ENCODE measurements at places on chromosomes 12 and 14.

DNA sequence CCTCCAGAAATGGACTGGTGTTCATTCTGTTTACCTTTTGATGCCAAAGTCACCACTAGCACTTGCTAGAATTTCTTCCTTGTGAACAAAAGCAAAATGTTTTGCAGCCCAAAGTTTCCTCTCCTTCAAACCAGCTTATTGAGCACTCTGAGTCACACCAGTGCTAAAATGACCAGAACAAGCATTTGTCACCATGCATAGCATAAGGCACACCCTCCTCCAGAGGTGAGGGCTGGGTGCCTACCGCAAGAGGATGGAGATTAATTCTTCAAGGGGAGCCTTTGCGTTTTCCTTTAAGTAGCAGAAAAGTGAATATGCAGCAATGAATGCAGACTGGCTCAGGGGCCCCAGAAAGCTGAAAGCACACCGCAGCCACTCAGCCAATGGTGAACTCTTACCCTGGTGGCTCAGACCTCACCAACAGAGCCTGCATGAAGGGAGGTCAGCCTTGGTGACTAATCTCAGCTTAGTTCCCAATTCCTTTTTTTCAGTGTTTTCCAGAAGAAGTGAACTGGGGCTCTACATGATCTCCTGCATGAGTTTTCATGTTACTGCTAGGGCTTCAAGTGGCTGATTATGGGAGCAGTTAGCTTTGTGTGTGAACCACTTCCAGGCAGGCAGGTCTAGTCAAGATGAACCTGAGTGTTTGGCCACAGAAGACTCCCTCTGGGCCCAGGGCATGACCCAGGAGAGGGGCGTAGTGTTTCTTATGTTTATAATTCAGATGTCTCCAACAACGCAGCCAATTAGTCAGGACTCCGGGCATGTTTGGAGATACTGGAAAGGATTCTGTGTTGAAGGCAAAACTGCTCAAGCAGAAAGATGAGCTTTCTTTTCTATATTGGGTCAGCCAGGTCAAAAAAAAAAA, 96.3 kb downstream of the PAX9 start:
- DNase-seq: no peak

- DNase-seq: no peak
Observed at GRCh38 chr12:45779936-45780335, 50.4 kb downstream of the ARID2 start.

- DNase-seq: peak; percentile 77
Observed at GRCh38 chr12:30847259-30847658, 79.3 kb upstream of the TSPAN11 start.

- peak; percentile 84 for DNase-seq
Observed at GRCh38 chr12:24948420-24948756, 513 bp downstream of the BCAT1 start.

GRCh38 chr12:18340786-18341185, 79.5 kb downstream of the PIK3C2G start:
- DNase-seq: no peak

GRCh38 chr12:14723763-14724162, 27.4 kb upstream of the GUCY2C start:
- DNase-seq: peak; percentile 51

DNA sequence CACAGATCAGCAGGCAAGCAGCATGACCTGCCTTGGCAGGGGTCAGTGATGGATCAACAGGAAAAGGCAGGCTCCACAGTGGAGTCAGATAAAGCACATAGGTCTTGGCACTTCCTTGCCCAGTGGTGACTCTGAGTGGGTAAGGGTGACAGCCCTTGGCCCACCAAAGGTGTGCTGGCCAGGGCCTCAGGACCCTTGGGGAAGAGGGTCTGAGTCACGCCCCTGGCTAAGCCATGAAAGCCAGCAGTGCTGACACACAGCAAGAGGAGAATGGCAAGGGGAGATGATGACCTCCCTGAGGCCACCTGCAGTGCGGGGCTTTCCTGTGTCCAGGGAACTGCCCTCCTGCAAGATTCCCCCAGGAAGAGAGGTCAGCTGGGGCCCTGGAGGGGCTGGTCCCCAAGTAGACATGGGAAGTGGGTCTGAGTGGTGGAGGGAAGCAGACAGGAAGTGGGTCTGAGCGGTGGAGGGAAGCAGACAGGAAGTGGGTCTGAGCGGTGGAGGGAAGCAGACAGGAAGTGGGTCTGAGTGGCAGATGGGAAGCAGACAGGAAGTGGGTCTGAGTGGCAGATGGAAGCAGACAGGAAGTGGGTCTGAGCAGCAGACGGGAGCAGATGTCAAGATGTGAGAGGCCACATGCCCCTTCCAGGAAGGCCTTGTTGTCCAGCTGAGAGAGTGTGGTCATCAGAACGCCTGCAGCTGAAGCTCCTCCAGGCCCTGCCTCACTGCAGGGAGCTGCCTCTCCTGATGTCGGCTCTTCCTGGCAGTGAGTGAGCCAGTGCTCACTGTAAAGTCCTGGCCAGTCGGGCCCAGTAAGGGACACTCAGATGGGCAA, 34.8 kb downstream of the DIO3 start:
- no peak for DNase-seq

GRCh38 chr12:103144278-103144677, 186.8 kb downstream of the ASCL1 start:
- no peak for DNase-seq

DNA sequence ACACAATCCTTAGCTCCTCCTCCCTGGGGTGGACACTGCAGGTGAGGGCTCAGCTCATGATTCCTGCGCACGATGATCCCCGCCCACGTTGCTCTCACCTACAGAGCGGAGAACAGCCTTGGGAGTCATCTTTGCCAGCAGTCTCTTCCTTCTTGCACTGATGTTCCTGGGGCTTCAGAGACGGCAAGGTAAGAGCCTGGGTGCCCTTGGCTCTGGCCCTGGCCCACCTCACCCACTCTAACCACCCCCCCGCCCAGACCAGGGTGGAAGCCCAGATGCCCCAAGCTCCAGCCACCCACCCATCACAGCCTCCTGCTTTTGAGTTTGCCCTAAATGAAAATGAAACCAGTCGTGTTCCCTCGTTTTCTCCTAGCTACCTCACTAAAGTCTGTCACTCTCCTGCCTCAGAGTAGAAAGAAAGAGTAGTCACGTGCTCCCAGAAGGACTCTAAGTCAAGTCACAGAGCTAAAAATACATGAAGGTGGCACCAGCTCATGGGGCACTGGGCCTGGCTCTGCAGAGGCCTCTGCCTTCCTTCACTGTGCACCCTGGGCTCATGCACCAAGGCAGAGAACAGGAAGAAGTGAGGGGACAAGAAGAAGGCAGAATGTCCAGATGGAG, 9.0 kb downstream of the TAPBPL start:
- DNase-seq: peak; percentile 75

- DNase-seq: peak; percentile 100
Observed at GRCh38 chr12:124917135-124917840, 2.8 kb upstream of the UBC start.

DNA sequence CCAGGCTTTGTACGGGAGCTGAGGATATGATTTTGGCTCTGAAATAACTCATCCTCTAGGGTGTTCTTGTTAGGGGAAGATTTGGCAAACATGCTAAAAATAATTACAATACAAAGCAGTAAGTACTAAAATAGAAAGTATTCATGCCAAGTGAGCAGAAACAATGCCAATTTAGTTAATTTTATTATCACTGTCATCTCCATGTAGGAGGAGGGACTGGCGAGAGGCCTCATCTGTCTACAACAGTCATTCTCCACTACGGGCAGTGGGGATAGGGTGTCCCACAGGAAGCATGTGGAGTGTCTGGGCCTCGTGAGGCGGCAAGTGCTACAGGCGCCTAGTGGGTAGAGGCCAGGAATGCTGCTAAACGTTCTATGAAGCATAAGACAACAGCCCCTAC, 3.3 kb downstream of the ISM2 start:
- no peak for DNase-seq

DNA sequence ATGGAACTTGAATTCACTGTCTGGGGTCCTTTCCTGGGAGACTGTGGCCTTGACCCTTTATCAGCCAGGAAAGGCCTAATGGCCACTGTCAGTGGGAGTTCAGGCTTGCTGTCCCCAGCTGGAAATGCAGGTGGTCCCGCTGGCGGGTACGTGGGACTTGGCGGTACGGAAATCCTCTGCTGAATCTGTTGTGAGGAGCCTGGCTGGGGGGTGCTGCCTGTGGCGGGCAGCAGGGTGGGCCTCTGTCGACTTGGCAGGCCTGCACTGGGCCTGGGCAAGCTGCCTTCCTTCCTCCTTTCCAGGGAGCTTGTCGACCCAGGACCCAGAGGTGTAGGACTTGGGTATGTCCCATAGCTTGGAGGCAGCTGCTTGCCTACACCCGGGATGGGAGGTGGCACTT, 26.3 kb downstream of the ZFYVE21 start:
- no peak for DNase-seq

GRCh38 chr12:104175726-104176247, 37.8 kb upstream of the NFYB start:
- DNase-seq: no peak

GRCh38 chr12:120365675-120366340, 3.2 kb downstream of the MSI1 start:
- DNase-seq: no peak

GRCh38 chr12:52517005-52517835, 3.0 kb downstream of the KRT5 start:
- DNase-seq: no peak

DNA sequence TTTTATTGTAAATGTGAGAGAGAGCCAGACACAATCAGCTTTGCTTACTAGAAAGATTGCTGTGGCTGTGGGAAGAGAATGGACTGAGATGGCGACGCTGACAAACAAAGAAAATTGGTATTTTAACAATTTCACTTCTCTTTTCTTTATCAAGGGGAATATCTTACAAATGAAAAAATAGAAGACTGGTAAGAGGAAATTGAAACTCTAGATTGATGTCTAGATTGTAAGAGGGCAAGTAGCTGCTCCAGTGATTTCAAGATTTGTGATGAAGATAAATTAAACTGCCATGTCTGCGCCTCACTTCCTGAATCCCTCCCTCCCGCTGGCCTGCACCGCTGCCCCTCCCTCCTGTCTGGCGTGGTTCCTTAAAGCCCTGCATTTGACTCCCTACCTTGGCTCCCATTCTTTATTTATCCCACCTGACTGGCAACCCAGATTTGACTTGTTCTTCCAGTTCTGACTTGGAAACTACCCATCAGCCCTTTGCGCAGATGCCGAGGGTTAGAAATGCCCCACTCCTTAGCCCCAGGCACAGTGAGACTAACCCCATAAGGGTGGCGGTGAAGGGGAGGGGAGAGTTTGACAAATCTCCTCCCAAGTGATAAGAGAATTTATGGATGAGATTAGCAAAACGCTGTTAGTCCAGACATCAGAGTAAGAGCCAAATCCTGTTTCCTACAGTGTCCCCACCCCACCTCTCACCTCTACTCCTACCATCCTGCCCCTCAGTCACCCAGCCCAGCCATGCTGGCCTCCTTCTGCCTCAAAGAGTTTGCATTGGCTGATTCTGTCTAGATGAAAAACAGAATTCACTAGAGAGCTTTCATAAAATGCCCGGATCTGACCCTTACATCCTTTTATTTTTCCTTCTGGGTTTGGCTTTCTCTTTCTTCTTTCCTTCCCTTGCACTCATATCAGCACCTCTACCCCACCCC, 125.3 kb upstream of the ATF7IP start:
- DNase-seq: peak; percentile 63

DNA sequence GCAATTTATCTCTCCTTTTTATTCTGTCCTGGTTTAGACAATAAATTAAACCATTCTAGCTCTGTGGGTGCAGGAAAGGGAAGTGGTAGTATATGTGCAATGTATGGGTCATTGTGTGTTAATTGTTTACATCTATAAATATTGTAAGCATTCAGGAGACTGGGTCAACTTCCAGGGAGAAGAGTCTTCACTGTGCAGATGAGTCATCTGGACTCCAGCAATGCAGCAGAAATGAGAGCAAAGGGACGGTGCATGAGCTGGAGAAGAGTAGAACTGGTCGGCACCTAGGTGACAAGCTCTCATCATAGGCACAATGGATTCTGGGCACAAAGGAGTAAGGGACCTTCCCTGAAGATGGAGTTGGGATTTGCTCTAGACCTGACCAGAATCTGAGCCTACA, 211.1 kb upstream of the DAAM1 start:
- peak; percentile 9 for DNase-seq

GRCh38 chr12:48194799-48195201, 8.3 kb downstream of the OR10AD1 start:
- DNase-seq: no peak

DNA sequence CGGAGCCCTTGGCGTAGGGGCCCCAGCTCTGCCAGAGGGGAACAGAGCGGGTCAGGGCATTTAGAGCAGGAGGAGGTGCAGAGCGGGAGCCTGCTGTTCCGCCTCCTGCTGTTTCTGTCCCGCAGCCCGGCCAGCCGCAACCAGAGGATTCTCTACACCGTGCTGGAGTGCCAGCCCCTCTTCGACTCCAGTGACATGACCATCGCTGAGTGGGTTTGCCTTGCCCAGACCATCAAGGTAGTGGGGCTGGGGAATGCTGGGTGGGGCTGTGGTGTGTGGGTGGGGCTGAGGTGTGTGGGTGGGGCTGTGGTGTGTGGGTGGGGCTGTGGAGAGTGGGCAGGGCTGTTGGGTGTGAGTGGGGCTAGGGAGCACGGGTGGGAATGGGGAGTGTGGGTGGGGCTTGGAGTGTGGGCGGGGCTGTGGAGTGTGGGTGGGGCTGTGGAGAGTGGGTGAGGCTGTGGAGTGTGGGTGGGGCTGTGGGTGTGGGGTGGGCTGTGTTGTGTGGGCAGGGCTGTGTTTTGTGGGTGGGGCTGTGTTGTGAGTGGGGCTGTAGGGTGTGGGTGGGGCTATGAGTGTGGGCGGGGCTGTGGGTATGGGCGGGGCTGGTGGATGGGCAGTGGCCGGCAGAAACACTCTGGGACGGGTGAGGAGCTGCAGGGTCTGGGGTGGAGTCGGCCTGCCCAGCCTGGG, 8.0 kb downstream of the ASPG start:
- no peak for DNase-seq

GRCh38 chr12:111330800-111331752, 37.8 kb downstream of the PHETA1 start:
- DNase-seq: peak; percentile 75

- DNase-seq: peak; percentile 46
Observed at GRCh38 chr12:93363841-93364297, 13.9 kb upstream of the NUDT4 start.

DNA sequence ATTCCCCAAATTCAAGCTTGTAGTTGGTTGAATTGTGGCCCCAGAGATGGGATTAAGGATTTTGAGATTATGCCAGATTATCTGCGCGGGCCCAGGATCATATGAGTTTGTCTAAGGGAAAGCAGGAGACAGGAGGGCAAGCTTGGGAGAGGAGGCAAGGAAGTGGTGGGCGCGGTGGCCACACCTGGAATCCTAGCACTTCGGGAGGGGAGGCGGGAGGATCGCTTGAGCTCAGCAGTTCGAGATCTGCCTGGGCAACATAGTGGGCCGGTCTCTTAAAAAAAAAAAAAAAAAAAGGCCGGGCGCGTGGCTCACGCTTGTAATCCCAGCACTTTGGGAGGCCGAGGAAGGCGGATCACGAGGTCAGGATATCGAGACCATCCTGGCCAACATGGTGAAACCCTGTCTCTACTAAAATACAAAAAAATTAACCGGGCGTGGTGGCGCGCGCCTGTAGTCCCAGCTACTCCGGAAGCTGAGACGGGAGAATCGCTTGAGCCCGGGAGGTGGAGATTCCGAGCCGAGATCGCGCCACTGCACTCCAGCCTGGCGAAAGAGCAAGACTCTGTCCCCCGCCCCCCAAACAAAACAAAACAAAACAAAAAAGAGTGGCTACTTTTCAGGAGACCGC, 881 bp upstream of the PUS1 start:
- DNase-seq: peak; percentile 24
